ENCODE measurements at places on chromosomes 5 and 9. TPM values are rescaled to one million over a fixed set of nuclear protein-coding genes. Genes with fewer than 3 reads are reported as not detected.

SMIM27 gene
- total RNA-seq: 14.6 TPM

SHOC1 gene
- total RNA-seq: 0.16 TPM

PRR16 gene
- 3.6 TPM for total RNA-seq

AQP3 gene
- total RNA-seq: 135 TPM

DNA sequence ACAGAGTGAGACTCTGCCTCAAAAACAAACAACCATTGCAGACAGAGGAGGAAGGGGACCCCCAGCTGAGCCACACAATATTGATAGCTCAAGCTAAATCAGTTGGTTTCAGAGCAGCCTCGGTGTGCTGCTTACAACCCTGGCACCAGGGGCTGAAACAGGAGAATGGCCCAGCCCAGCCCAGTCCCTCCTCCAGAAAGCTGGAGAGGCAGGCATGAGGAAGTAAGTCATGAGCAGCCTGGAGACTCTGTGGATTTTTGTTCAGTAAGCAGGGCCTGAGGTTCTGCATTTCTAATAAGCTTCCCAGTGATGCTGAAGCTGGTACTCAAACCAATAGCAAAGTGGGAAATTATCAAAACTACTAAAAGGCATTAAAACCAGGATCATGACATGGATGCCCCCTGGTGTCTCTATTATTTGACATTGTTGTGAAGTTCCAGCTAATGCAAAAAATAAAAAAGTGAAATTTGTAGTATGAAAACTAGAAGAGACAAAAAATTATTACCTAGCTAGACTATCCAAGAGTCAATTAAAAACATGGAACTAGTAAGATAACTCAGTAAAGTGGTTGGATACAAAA lies 14.2 kb downstream of the PRRT1B start:
- H3K4me3 ChIP-seq: no peak overlapping the region
- no peaks in the 10 kb centered on the region for H3K4me1 ChIP-seq
- H3K27me3 ChIP-seq: no peaks in the 10 kb centered on the region
- no peak for DNase-seq

- no peaks in the 10 kb centered on the region for H3K27me3 ChIP-seq
- no peaks in the 10 kb centered on the region for H3K36me3 ChIP-seq
- DNase-seq: no peak
- no peaks in the 10 kb centered on the region for H3K4me1 ChIP-seq
- H3K4me3 ChIP-seq: no peak overlapping the region
- no peak overlapping the region for H3K27ac ChIP-seq
These were observed 14.2 kb upstream of the SERINC5 start for GRCh38 chr5:80269991-80270438.

DNA sequence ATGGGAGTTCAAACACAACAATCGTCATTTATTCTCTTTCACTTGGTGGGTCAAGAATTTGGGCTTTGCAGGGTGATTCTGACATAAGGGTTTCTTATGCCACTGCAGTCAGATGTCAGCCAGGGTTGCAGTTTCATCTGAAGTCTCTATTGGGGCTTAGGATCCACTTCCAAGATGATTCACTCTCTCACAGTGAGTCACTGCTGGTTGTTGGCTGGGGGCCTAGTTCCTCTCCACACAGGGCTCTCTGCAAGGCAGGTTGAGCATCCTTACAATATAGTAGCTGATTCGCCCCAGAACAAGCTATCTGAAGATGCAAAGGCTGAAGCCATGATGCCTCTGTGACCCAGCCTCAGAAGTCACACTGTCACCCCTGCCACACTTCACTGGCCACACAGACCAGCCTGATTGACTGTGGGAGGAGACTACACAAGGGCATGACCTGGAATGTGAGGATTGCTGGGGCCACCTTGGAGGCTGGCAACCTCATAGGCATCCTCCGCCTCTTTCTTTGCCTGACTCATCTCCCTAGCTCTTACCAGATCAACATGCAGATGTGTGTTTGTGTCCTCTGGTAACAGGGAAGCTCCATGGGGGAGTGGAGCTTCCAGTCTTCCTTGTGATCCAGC lies 4.5 kb upstream of the CARD19 start:
- DNase-seq: peak; percentile 19
- H3K4me3 ChIP-seq: no peak overlapping the region
- no peaks in the 10 kb centered on the region for H3K27me3 ChIP-seq
- peaks cover 14% of the 10 kb centered on the region for H3K4me1 ChIP-seq
- no peak overlapping the region for H3K27ac ChIP-seq
- no peaks in the 10 kb centered on the region for H3K36me3 ChIP-seq

DNA sequence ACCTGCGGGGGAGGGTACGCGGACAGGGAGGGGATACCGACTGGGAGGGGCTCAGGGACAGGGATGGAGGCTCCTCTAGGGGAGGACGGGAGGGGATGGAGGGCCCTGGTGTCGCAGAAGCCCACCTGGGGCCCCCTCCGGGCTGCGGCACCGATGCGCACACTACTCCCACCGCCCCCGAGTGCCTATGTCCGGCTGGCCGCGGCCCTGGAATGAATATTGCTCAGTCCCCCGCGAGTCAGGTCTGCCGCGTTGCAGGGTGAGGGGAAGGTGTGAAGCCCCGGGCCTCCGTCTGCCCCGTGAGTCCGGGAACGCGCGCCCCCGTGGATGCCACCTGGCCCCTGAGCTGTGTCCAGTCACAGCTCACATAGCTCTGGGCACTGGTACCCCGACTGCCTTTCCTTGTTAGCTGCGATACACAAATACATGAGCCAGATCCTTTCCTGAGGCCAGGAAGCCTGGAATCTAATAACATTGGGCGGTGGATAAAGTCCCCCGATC lies 44.5 kb upstream of the PRSS3 start:
- H3K36me3 ChIP-seq: no peaks in the 10 kb centered on the region
- no peak overlapping the region for H3K4me3 ChIP-seq
- H3K27me3 ChIP-seq: peaks cover 3% of the 10 kb centered on the region
- H3K4me1 ChIP-seq: no peaks in the 10 kb centered on the region
- DNase-seq: peak; percentile 67

DNA sequence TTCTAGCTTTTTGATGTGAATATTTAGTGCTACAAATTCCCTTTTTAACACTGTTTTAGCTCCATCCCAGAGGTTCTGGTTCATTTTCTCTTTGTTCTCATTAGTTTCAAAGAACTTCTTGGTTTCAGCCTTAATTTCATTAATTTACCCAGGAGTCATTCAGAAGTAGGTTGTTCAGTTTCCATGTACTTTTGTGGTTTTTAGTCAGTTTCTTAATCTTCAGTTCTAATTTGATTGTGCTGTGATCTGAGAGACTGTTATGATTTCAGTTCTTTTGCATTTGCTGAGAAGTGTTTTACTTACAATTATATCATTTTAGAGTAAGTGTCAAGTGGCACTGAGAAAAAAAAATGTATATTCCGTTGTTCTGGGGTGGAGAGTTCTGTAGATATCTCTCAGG lies 240.1 kb upstream of the RASA1 start:
- no peak overlapping the region for H3K4me3 ChIP-seq
- DNase-seq: no peak
- no peaks in the 10 kb centered on the region for H3K27me3 ChIP-seq
- H3K27ac ChIP-seq: no peak overlapping the region
- no peaks in the 10 kb centered on the region for H3K4me1 ChIP-seq

- no peaks in the 10 kb centered on the region for H3K4me1 ChIP-seq
- no peak overlapping the region for H3K27ac ChIP-seq
- no peaks in the 10 kb centered on the region for H3K27me3 ChIP-seq
- H3K4me3 ChIP-seq: no peak overlapping the region
- no peaks in the 10 kb centered on the region for H3K36me3 ChIP-seq
- no peak for DNase-seq
These were observed 281.8 kb upstream of the RFX3 start for GRCh38 chr9:3807601-3808000.

GRCh38 chr9:121325387-121325786 lies 44.7 kb downstream of the STOM start:
- peak overlapping the region; percentile 75 for H3K27ac ChIP-seq
- no peak overlapping the region for H3K4me3 ChIP-seq
- H3K27me3 ChIP-seq: no peaks in the 10 kb centered on the region

- H3K36me3 ChIP-seq: no peaks in the 10 kb centered on the region
- DNase-seq: peak; percentile 52
- no peaks in the 10 kb centered on the region for H3K4me1 ChIP-seq
- no peak overlapping the region for H3K4me3 ChIP-seq
These were observed 35.5 kb upstream of the LRRC14B start for GRCh38 chr5:155651-156410.

DNA sequence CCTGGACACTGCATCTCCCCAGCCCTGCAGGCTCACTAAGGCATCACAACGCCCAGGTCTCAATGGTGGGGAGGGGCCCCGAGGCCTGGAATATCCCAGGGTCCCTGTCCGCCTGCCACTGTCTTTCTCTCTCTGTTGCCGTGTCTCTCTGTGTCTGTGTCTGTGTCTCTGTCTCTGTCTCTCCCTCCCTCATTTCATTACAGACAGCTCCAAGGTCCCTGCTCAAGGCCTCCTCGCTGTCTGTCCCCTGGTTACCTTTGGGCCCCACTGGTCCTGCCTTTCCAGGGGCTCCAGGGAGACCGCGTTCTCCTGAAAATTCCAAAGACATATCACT lies 3.2 kb downstream of the FCN1 start:
- H3K4me3 ChIP-seq: no peak overlapping the region
- H3K27ac ChIP-seq: no peak overlapping the region
- no peaks in the 10 kb centered on the region for H3K27me3 ChIP-seq
- H3K4me1 ChIP-seq: no peaks in the 10 kb centered on the region
- no peak for DNase-seq

- no peak for DNase-seq
- H3K27ac ChIP-seq: no peak overlapping the region
- no peaks in the 10 kb centered on the region for H3K27me3 ChIP-seq
These were observed 63.0 kb upstream of the TAF11L2 start for GRCh38 chr5:17434982-17435381.

DNA sequence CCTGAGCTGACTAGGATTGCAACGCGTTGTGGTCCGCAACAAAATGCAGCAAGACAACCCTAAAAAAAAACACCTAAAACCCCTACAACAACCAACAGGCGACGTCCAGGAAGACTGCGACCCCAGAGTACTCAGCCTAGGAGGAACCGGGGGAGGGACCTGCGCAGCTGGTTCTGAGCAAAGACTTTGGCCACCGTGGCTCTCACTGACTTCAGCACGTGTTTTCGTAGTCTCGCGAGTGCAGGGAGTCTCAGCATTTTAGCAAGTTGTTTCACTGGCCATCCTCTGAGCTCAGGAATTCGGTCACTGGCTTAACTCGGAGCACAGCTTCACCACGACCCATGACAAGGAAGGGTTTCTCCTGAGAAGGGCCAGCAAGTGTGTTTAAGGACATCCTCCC lies 8.6 kb upstream of the ZDHHC11 start:
- H3K27me3 ChIP-seq: no peaks in the 10 kb centered on the region
- peaks cover 12% of the 10 kb centered on the region for H3K36me3 ChIP-seq
- no peak overlapping the region for H3K4me3 ChIP-seq
- H3K4me1 ChIP-seq: peaks cover 2% of the 10 kb centered on the region

DNA sequence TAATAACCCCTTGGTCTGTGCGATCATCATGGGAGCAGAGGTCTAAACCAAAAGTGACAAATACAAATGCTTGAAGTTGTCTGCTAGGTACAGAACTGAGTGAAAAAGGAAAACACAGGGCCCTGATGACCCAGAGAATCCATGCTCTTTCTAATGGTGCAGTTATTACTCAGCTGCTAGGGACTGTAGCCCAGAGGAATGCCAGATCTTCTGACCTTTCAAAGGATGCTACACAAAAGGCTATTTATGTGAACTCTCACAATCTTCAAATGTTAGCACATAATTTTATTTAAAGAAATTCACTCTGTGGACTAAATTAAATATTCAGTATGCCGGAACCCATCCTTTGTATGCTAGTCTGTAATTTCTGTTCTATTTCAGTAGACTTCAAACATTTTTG lies 79.9 kb downstream of the PRR16 start:
- no peak for DNase-seq
- H3K27me3 ChIP-seq: no peaks in the 10 kb centered on the region
- no peaks in the 10 kb centered on the region for H3K4me1 ChIP-seq
- H3K4me3 ChIP-seq: no peak overlapping the region
- H3K36me3 ChIP-seq: no peaks in the 10 kb centered on the region
- H3K27ac ChIP-seq: no peak overlapping the region

DNA sequence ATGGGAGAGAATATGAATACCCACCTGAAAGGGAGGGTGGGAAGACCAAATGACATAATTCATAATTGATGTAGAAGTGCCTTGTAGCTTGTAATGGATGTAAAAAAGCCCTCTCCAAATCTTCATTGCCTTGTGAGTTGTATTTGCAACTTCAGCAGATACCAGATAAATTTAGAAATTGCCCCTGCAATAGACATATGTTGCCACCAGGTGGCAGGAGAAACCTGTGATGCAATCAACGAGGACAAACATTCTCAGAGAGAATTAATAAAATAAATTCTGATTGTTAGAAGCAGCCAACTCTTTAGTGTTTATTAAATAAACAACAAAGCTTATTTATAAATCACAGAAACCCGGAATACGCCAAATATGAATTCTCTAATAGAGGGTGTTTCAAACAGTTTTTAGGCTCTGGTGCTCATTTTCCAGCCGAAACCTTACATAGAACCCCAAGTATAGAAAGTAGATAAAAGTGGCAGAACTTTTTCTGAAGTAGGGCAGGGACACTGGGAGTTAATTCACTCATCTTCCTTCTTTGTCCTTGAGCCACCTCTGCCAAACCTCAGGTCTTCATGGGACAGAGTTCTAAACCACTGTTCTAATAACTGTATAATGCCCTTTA lies 147.8 kb downstream of the TMEM38B start:
- no peak overlapping the region for H3K27ac ChIP-seq
- H3K27me3 ChIP-seq: no peaks in the 10 kb centered on the region
- no peak overlapping the region for H3K4me3 ChIP-seq
- no peaks in the 10 kb centered on the region for H3K36me3 ChIP-seq
- DNase-seq: no peak
- H3K4me1 ChIP-seq: no peaks in the 10 kb centered on the region

DNA sequence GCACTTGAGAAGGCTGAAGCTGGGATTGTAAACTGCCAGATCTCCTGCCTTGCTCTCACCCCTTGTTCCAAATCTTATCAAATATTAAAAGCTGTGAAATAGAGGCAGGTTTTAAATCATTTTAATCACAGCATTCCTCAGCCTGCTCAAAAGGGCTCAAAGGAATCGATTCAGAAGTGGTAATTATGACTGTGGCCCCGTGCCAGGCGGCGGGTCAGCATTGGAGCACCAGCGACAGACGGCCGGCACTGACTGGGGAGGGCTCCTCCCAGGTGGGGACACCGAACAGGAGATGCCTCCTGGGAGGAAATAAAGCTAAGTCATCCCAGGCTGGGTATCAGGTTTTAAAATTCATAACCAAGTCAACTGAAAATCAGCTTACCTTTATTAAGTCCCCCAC lies 66.7 kb downstream of the KCNIP1 start:
- no peak overlapping the region for H3K4me3 ChIP-seq
- no peaks in the 10 kb centered on the region for H3K27me3 ChIP-seq
- DNase-seq: no peak
- H3K36me3 ChIP-seq: no peaks in the 10 kb centered on the region
- no peak overlapping the region for H3K27ac ChIP-seq

DNA sequence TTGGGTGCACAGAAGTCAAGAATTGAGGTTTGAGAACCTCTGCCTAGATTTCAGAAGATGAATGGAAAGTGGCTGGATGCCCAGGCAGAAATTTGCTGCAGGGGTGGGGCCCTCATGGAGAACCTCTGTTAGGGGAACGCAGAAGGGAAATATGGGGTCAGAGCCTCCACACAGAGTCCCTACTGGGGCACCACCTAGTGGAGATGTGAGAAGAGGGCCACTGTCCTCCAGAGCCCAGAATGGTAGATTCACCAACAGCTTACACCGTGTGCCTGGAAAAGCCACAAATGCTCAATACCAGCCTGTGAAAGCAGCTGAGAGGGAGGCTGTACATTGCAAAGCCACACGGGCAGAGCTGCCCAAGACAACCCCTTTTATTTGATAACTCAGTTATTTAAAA lies 383.5 kb downstream of the TLE4 start:
- H3K36me3 ChIP-seq: no peaks in the 10 kb centered on the region
- H3K27me3 ChIP-seq: no peaks in the 10 kb centered on the region

All from kidney (tissue), 22 donors.